ENCODE measurements at places on chromosomes 2 and 18.
A peak's percentile ranks its signal among the peaks of the same experiment; 100 is the strongest.

DNA sequence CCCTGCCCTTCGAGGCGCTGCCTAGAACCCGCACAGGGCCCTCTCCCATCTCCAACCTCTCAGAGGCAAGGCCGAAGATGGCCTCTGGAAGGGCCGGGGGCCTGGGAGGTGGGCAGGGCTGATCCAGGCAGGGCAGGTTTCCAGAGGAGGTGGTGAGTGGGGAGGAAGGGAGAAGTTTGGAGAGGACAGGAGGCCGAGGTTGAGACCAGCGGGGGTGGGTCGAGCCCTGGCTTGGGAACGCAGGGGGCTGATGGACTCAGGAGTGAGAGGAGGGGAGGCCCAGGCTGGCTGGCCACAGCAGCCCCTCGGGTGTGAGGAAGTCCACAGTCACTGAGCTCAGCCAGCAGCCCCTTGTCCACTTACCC is 10.5 kb downstream of the CAPN10 start:
- no peak for DNase-seq

DNA sequence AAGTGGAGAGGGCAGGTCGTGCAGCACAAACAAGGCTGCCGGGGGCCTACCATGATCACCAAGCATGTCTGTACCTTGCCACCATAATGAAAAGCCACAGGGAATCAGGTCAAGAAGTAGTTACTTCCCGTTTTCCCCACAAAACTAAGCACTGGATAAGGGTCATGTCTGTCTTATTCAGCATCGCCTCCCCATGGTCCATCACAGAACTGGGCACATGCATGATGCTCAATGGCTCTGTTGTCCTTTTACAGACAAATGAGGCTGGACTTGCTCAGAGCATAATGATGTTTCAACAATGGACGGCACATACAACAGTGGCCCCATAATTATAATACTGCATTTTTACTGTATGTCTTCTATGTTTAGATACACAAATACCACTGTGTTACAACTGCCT is 27.5 kb downstream of the REEP1 start:
- DNase-seq: no peak

- DNase-seq: no peak
These were observed 51.7 kb upstream of the SPATS2L start for GRCh38 chr2:200254773-200255172.

DNA sequence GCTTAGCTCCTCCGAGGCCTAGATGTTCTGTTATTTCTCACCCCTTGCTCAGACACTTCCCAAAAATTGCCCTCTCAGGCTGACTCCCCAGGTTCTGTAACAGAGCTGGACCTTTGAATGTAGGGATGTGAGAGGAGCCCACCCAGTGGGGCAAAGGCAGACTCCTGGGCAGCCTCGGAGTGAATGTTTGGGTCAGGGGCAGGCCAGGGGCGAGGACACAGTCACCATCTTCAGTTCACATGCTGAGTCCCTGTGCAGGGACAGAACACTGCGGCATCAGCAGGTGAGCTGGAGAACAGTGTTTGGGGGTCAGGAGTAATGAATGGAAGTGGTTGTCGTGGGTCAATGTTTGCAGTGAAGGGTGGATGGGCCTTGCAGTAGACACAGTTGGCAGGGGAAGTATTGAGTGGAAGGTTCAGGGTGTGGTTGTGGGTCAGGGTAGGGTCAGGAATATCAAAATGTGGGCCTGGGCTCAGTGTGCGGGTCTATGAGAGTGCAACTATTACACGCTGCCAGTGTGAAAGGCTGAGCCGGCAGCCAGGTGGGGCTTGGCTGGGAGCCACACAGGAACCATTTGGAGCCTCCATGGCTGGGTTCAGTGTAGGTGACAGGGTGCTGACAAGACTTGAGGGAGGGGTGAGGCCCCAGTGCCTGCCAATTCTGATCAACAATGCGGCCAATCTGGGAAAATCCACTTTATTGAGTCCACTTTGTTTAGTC is 4.4 kb downstream of the IHH start:
- DNase-seq: no peak

DNA sequence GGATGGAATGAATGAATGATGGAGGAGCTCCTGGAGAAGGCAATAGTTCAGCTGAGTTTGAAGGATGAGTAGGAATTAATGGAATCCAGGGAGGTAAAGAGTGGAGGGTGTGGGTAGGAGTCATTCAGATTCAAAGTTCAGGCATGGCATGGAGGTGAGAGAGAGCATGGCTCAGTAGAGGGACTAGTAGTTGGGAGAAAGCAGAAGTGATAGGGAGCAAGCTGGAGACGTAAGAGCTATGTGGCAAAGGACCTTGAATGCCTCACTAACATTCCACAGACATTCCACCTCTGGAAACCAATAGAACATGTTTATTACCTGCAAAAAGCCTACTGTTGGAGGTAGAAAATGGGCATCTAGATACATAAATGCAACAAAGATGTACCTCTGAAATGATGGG is 170.1 kb downstream of the HAUS1 start:
- DNase-seq: no peak

DNA sequence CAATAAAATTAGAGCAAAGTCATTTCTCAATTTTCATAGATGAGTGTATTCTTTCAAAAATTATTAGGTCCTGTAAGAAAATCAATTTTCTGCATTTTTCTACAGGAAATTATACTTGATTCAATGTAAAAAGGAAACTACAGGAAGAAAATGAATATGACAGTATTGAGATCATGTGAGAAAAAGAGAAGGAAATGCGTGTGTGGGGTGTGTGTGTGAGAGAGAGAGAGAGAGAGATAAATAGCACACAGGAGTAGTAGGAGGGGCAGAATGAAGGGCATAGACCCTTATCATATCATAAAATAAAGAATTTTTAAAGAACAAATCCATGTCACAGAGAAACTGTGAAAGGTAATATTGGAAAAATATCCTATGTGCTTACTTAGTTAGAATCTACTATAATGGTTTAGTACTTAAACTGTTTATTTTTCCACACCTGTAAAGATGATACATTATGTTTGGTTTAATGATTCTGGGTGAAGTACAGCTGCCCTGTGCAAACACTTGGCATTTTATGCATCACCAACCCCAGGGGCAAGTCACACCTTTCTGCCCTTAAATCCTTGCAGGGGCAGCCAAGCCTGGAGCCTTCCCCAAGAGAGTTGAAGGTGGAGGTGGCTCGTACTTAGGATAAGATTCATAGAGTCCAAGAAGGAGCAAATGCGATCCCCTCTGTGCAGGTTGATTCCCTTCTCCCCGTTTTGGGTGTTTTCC is 276.4 kb downstream of the TGIF1 start:
- DNase-seq: no peak

DNA sequence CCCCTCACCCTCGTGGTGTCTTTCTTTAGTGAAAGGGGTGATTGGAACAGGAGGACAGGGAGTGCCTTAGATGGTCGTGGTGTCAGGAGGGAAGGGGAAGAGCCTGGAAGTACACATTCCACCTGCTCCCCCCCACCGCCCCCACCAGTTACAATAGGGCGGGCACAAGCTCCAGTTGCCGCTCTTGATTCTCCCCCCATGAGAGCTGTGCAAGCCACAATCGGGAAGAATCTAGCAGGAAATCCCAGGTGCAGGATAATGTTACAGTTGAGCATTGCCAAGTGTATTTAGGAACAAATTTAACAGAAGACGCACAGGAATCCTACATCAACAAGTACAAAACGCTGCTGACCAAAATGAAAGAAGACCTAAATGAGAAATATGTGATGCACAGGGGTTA is 73.6 kb downstream of the ASAP2 start:
- DNase-seq: no peak

DNA sequence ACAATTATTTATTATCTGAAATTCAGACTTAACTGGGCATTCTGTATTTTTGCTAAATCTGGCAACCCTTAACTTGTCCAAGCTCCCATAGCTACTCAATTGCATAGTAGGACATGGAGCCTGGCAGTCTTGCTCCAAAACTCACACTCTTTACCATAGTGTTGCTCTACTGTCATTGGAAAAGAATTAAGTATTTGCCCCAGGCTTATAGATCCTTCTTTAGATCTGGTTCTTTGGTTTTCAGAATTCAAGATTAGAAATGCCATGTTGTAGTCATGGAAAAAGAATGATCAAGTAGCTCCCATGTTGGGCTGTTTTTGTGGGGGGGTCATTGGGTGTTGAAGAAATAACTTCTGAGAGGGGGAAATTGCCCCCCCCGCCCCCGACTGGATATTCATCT is 240.9 kb downstream of the WDPCP start:
- no peak for DNase-seq

DNA sequence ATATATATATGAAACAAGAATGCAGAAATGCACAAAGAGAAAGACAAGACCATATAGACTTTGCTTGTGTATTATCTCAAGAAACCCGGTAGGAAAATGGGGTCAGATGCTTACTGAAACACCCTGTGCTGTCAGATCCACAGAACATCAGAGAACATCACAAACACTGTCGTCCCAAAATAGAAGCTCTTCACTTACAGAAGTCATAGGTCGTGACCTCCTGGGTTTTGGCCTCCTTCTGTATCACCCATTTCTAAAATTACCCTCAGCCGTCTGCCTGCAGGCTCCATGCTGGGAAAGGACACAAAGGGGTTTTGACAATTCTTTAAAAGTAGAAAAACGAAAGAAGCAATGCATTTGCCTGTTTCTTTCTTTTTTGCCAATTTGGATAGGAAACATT is 137.9 kb downstream of the PAX3 start:
- DNase-seq: no peak

GRCh38 chr2:37337620-37338280 is 6.7 kb upstream of the QPCT start:
- DNase-seq: no peak

GRCh38 chr18:23958036-23958435 is 56.5 kb upstream of the TTC39C start:
- DNase-seq: no peak

GRCh38 chr2:101295895-101296294 is 12.6 kb downstream of the RNF149 start:
- DNase-seq: no peak

- DNase-seq: no peak
These were observed 72.7 kb downstream of the NXPH2 start for GRCh38 chr2:138707392-138708074.

- no peak for DNase-seq
These were observed 18.2 kb upstream of the BOK start for GRCh38 chr2:241540401-241540770.

DNA sequence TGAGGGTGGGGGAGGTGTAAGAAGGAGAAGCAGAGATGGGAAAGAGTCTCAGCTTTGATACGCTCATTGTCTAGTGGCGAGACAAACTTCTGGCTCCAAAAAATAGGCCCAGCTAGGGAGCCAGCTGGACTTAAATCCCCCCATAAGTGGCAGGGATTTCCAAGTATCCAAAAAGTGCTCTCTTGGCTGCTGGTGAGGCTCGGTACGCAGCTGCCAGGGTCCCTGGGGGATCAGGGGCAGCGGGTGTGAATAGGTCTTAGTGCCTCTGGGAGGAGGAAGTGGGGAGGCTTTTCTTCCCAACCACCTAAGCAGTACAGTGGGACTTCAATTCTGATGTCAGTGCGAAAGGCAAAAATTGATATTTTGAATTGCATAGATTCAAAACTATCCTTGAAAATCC is 73.5 kb downstream of the ALK start:
- DNase-seq: no peak

DNA sequence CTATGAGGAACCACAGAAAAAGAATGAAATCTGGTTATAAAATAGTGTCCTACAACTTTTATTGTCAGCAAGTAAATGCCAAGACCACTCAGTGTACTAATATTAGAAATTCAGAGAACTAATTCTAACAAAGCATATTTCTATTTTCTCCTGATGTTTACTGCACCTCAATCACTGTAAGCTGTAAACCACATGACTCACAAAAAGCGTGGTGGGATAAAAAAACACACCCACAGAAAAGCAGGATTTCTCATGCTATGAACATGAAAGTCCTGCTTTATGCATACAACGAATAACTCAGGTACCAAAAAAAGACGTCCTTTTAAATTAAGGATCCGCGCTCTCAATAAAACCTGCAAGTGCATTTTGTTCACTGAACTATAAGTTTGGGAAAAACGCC is 797 bp downstream of the TXNL4A start:
- no peak for DNase-seq

DNA sequence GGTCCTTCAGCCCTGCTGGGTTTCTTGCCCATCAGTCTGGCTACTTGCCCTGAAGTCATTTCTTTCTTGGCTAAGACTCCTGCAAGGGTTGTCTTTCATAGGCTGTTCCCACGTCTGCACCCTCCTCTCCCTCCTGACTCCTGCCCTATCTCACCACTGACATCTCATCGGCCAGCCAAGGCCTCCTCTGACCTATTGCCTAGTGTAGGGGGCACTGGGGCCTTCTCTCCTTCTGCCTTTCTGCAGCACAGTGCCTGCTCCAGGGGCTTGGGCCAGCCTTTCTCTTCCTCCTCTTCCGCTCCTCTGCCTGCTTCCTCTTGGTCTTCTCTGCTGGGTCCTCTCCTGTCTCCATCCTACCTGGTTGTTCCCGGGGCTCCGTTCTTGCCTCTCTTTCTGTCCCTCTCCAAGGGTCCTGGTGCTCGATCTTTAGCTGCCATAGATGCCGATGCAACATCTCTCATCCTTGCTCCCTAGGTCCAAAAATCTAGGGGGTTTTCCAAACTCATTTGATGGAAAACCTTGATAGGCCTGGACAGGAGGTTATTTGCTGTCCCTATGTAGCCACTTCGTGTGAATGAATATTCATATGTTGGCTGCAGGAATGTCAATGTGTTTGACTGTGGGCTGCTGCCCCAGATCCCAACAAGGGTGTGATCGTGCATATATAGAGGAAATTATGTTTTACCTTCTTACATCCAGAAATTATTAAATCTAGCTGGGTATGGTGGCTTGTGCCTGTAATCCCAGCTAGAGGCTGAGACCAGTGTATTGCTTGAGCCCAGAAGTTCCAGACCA is 9.7 kb upstream of the NT5DC4 start:
- DNase-seq: peak; percentile 7

- no peak for DNase-seq
These were observed 68.8 kb downstream of the ANTXR1 start for GRCh38 chr2:69081757-69082156.

- DNase-seq: no peak
These were observed 47.5 kb downstream of the ZFP36L2 start for GRCh38 chr2:43178602-43179542.

DNA sequence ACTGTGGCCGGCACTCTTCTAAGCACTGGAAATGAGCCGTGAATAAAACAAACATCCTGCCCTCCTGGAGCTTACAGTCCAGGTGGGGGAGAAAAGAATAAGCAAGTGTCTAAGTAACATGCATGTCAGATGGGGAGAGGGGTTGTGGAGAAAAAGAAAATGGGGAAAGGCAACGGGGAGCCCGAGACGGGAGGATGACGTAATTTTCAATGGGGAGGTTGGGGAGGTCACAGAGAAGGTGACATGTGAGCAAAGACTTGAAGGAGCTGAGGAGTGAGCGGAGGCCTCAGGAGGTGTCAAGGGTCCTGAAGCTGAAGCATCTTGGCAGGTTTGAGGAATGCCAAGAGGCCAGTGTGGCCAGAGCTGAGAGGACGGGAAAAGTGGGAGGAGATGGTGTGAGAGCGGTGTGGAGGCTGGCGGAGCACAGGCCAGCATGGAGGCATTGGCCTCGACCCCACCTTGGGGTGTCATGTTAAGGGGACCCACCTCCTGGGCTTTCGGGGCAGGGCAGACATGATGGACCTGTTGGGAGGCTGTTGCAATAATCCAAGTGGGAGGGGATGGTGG is 15.0 kb upstream of the NTSR2 start:
- DNase-seq: no peak
